ENCODE measurements at places on chromosomes 4 and X. TPM values are rescaled to one million over a fixed set of nuclear protein-coding genes. Genes with fewer than 3 reads are reported as not detected.

GRCh38 chr4:158811216-158811540 is 42.4 kb downstream of the FNIP2 start:
- H3K4me3 ChIP-seq, result no peak overlapping the region
- DNase-seq, result no peak
- H3K27ac ChIP-seq, result no peak overlapping the region

- no peak overlapping the region for H3K4me3 ChIP-seq
- no peak overlapping the region for H3K27ac ChIP-seq
- no peaks in the 10 kb centered on the region for H3K27me3 ChIP-seq
- no peak for DNase-seq
- H3K36me3 ChIP-seq, result no peaks in the 10 kb centered on the region
Observed at GRCh38 chrX:96147681-96148080, 537.0 kb upstream of the DIAPH2 start.

GRCh38 chrX:136200466-136200865 is 50.7 kb downstream of the MAP7D3 start:
- H3K4me1 ChIP-seq, result peaks cover 28% of the 10 kb centered on the region
- H3K4me3 ChIP-seq, result no peak overlapping the region
- DNase-seq, result no peak
- no peaks in the 10 kb centered on the region for H3K27me3 ChIP-seq
- H3K27ac ChIP-seq, result no peak overlapping the region

DNA sequence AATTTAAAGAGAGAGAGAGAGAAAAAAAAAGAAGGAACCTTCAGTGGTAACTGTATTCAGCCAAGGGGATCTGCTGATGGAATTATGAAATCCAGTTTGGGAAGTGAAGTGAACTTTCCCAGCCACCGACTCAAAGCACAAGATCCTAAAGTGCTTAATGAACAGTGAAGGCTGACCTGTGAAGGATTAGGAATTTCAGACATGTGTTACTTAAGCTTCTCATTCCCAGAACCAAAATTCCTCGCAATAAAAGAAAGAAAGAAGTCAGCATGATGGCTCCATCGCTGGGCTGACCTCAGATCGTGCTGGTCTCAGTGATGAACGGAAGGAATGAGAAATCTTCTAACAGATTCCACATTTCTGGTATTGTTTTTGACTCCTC is 135.2 kb downstream of the ARSF start:
- no peak overlapping the region for H3K27ac ChIP-seq
- DNase-seq, result no peak
- no peaks in the 10 kb centered on the region for H3K4me1 ChIP-seq
- H3K27me3 ChIP-seq, result no peaks in the 10 kb centered on the region

GRCh38 chr4:15004739-15005301 is 2.5 kb downstream of the CPEB2 start:
- H3K36me3 ChIP-seq, result peaks cover 6% of the 10 kb centered on the region
- peak overlapping the region; percentile 90 for H3K27ac ChIP-seq
- peaks cover 14% of the 10 kb centered on the region for H3K4me1 ChIP-seq
- peak; percentile 62 for DNase-seq

DNA sequence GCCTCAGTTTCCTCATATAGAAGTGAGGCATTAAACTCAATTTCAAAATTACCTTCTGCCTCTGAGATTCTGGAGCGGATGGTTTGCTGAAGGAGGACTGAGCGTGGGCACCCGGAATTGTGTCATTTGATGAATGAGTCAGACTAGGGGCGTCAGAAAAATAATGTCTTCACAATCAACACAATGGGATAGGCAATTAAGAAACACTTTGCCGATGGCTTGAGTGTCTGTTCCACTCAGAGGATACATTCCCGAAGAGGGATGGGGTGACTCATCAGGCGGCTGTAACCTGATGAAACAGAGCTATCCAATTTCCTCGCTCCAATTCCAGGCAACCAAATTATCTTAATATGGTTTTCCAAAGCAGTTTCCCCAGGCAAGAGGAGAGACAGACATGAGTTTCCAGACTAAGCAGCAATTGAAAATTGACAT is 1.2 kb upstream of the CHRNA9 start:
- no peaks in the 10 kb centered on the region for H3K36me3 ChIP-seq
- no peak for DNase-seq
- H3K27me3 ChIP-seq, result peaks cover 5% of the 10 kb centered on the region
- no peaks in the 10 kb centered on the region for H3K4me1 ChIP-seq
- H3K4me3 ChIP-seq, result no peak overlapping the region
- H3K27ac ChIP-seq, result no peak overlapping the region

DNA sequence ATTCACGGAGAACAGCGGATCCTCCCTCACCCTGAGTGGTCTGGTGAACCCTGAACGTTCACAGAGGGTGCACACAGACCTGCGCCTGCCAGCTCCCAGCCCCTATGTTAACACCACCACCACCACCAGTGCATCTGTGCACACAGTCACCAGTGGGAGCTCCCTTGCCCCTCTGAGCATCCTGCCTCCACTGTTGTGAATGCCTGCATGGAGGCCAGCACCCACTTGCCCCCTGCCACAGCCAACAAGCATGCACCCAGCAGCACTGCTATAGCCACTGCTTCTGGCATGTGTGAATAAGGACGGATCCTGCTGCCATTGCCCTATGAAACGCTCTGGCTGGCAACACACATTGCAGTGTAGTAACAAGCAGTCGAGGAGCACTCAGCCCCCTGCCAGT is 29.1 kb upstream of the PWWP3B start:
- DNase-seq, result no peak
- no peaks in the 10 kb centered on the region for H3K36me3 ChIP-seq
- no peaks in the 10 kb centered on the region for H3K4me1 ChIP-seq
- no peaks in the 10 kb centered on the region for H3K27me3 ChIP-seq

- no peak for DNase-seq
- H3K4me3 ChIP-seq, result no peak overlapping the region
- peaks cover under 1% of the 10 kb centered on the region for H3K36me3 ChIP-seq
- H3K27me3 ChIP-seq, result no peaks in the 10 kb centered on the region
- H3K4me1 ChIP-seq, result no peaks in the 10 kb centered on the region
Observed at GRCh38 chr4:4559596-4559995, 17.7 kb upstream of the STX18 start.

- H3K27ac ChIP-seq, result no peak overlapping the region
- peaks cover 18% of the 10 kb centered on the region for H3K4me1 ChIP-seq
- no peak overlapping the region for H3K4me3 ChIP-seq
- H3K36me3 ChIP-seq, result no peaks in the 10 kb centered on the region
- no peak for DNase-seq
Observed at GRCh38 chr4:124501576-124501975, 211.0 kb downstream of the ANKRD50 start.

DNA sequence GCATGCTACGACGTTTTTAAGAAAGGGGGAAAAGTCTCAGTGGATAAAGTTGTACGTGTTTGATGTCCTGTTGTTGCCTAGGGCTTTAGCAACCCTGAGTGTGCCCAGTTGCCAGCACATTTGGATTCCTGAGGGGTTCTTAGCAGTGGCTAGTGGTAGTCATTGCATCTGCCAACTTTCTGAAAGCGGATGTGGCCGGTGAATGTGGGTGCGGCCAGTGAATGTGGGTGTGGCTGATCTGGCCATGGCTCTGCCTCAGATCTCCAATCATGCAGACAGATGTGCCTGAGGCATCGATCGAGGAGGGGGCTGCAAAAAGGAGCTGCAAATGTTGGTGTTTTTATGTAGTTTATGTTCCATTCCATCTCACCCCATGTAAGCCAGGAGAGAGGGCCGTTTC is 41.5 kb upstream of the FAT1 start:
- no peaks in the 10 kb centered on the region for H3K4me1 ChIP-seq
- H3K36me3 ChIP-seq, result no peaks in the 10 kb centered on the region
- DNase-seq, result no peak
- H3K27me3 ChIP-seq, result no peaks in the 10 kb centered on the region
- H3K27ac ChIP-seq, result no peak overlapping the region

GRCh38 chr4:2790583-2791517 is 2.0 kb upstream of the SH3BP2 start:
- H3K27me3 ChIP-seq, result peaks cover 7% of the 10 kb centered on the region
- H3K4me1 ChIP-seq, result peaks cover 2% of the 10 kb centered on the region
- no peak overlapping the region for H3K27ac ChIP-seq
- peak; percentile 23 for DNase-seq
- H3K36me3 ChIP-seq, result no peaks in the 10 kb centered on the region
- H3K4me3 ChIP-seq, result no peak overlapping the region

- no peaks in the 10 kb centered on the region for H3K4me1 ChIP-seq
- no peak for DNase-seq
- H3K27me3 ChIP-seq, result no peaks in the 10 kb centered on the region
- H3K36me3 ChIP-seq, result no peaks in the 10 kb centered on the region
Observed at GRCh38 chr4:119040694-119041185, 94.9 kb upstream of the MYOZ2 start.

DNA sequence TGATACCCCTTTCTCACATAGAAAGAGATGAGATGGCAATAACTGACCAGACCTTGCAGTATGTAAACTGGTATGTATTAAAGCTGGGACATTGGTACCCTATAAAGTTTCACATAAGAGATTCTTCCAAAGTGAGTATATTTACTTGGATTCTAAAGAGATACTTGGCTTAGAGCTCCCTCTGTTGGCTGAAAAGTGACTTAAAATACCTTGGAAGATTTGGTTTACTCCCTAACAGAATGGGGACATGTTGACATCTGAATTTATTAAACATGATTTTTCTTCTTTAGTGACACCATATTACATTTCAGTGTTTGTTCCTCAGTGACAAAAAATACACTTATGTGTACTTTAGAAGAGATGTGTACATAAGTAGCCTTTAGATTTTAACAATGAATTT is 47.9 kb upstream of the RGN start:
- H3K36me3 ChIP-seq, result no peaks in the 10 kb centered on the region
- H3K4me1 ChIP-seq, result no peaks in the 10 kb centered on the region
- DNase-seq, result no peak
- no peak overlapping the region for H3K4me3 ChIP-seq

DNA sequence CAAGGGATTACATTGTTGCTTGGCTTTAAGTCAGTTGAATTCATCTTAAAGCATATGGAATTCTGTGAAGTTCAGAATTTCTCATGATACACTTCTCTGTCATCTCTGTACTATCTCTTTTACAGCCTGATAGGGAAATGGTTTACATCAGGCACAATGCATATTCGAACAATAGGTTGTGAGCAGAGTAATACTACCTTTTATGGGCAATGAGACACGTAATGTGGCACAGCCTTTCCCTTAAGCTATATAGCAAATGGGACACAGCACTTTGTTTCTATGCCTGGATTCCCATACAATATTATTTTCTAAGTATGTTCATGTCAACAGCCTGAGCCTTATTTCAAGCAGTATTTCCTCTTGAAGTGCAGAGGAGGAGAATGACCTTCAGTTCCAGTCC is 58.4 kb downstream of the SYNPO2 start:
- no peaks in the 10 kb centered on the region for H3K36me3 ChIP-seq
- no peak overlapping the region for H3K4me3 ChIP-seq
- DNase-seq, result no peak
- H3K27me3 ChIP-seq, result no peaks in the 10 kb centered on the region

The TRIM60 gene
- total RNA-seq, result not detected

The SLC7A11 gene
- total RNA-seq, result 10.4 TPM

The CFP gene
- 0.49 TPM for total RNA-seq

The TMSB15A gene
- 213 TPM for total RNA-seq

The RIPPLY1 gene
- total RNA-seq, result not detected

The GUCY1A1 gene
- total RNA-seq, result not detected

The SNCA gene
- total RNA-seq, result 15.2 TPM

The LEF1 gene
- total RNA-seq, result 0.98 TPM

The TMPRSS11B gene
- not detected for total RNA-seq

The UGT2B7 gene
- not detected for total RNA-seq

The KDR gene
- total RNA-seq, result 2.0 TPM

The NPY2R gene
- total RNA-seq, result not detected

The PHKA1 gene
- total RNA-seq, result 3.1 TPM

The TMEM47 gene
- total RNA-seq, result 2.8 TPM
